ENCODE measurements at places on chromosomes 11 and 22.

- DNase-seq = no peak
These were observed 10.3 kb downstream of the TOP3B start for GRCh38 chr22:21972293-21972779.

DNA sequence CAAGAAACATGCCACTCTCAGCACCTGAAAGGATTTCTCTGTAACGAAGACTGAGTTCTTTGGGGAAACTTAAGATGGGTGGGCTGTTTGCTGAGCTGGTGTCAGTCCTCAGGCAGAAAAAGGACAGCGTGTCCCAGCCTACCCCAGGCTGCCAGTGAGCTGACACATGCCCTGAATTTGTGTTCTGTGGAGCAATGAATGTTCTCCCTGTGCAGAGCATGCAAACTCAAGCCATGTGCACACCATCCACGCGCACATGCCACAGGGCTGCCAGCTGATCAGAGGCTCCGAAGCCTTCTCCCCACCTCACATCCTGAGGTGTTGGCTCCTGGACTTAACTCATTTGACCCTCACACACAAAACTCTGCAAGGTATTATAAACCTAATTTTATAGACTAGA lies 104.9 kb downstream of the KCNC1 start:
- DNase-seq = no peak

DNA sequence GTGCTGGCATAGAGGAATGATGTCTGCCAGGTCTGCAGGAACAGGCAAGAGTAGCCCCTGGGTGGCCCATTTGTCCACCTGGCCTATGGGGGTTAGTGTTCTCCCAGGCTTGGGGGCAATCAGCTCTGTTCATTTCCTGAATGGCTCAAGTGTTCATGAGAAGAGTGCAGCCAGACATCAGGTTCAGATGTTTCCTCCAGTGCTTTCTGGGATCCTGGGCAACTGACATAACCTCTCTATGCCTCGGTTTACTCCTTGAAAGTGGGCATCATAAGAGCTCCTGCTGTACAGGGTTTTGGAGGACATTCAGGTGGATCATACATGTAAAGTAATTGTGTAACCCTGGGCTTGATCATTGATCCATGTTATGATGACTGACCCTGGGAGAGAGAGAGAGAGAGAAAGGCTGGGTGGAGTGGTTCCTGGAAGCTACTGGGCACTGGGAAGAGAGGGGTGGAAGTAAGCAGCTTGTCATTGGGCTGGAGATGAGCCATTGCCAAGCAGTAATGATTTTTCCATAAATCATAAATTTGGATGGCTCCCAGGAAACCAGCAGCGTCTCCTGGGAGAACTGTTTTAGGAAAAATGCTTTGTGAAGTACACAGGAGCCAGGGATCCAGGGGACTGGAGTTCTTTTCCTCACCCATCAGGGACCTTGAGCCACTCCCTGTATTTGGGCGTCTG lies 30.2 kb upstream of the ACCSL start:
- DNase-seq = no peak

DNA sequence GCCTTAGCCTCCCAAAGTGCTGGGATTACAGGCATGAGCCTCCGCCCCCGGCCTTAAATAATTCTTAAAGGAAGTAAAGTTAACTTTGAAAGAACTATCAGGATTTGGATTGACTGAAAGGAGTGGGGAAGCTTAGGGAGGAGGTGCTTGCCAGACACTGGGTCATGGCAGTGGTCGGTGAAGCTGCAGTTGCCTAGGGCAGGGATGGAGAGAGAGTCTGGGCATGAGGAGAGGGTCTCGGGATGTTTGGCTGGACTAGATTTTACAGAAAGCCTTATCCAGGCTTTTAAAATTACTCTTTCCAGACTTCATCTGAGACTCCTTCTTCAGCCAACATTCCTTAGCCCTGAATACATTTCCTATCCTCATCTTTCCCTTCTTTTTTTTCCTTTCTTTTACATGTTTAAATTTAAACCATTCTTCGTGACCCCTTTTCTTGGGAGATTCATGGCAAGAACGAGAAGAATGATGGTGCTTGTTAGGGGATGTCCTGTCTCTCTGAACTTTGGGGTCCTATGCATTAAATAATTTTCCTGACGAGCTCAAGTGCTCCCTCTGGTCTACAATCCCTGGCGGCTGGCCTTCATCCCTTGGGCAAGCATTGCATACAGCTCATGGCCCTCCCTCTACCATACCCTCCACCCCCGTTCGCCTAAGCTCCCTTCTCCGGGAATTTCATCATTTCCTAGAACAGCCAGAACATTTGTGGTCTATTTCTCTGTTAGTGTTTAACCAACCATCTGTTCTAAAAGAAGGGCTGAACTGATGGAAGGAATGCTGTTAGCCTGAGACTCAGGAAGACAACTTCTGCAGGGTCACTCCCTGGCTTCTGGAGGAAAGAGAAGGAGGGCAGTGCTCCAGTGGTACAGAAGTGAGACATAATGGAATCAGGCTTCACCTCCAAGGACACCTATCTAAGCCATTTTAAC lies at the start of gene NNMT:
Gene NNMT, plus strand, starts transcription at position 724 of the 929 bp plus-strand sequence. Its CDS starts 158 bp downstream, at position 882.
- no peak for DNase-seq

DNA sequence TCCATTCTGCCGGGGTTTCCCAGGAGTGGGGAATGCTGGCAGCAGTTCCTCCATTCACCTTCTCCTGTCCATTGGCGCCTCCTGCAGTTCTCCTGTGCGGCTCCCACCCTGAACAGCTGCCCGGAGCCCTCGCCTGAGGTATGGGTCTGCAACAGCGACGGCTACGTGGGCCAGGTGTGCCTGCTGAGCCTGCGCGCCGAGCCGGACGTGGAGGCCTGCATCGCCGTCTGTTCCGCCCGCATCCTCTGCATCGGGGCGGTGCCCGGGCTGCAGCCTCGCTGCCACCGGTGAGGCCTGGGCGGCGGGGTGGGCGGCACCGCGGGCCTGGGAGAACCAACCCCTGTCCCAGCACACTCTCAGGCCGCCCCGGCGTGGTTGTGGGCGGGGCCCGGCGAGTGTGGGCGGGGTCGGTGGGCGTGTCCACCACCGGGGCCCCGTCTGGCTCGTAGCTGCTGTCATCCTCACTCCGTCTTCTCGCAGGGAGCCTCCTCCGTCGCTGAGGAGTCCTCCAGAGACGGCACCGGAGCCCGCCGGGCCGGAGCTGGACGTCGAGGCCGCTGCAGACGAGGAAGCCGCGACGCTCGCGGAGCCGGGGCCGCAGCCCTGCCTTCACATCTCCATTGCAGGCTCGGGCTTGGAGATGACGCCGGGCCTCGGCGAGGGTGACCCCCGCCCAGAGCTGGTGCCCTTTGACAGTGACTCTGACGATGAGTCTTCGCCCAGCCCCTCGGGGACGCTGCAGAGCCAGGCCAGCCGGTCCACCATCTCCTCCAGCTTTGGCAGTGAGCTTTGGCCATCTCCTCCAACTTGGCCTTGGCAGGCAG lies 14.0 kb upstream of the RELT start:
- no peak for DNase-seq

- DNase-seq = no peak
These were observed 288.8 kb downstream of the CASP12 start for GRCh38 chr11:104609311-104610085.

DNA sequence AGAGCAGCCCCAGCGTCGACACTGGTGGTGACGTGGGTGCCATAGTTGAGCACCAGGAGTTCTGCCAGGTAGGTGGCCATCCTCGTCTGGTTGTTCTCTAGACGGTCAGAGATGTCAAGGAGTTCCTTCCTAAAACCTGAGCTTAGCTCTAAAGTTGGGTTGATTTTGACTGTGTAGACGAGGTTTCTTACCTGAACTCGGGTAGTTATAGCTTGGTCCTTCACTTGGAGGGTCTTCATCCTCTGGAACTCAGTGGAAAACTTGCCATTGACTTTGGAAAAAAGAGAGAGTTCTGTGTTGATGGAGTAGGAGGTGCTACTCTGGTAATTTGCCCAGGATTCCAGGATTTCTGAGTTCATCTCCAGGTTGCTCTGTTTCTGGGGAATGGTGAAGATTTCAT lies 505 bp downstream of the MPEG1 start:
- no peak for DNase-seq

DNA sequence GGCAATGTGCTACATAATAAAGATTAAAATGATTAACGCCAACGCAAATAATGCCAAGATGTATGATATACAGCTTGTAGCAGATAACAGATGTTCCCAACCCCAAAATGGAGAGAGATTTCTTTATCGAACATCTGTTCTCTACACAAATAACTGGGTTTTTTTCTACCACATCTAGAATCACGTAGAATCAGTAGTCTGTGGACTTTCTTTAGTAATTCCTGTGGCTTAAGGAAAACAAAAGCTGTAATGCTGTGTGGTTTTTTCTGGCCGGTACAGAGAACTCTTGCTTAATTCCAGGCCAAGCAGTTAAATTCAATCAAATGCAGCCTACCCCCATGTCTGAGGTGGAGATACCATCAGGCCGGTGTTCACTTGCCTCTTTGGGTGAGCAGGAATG lies 303.4 kb downstream of the FAT3 start:
- DNase-seq = no peak

DNA sequence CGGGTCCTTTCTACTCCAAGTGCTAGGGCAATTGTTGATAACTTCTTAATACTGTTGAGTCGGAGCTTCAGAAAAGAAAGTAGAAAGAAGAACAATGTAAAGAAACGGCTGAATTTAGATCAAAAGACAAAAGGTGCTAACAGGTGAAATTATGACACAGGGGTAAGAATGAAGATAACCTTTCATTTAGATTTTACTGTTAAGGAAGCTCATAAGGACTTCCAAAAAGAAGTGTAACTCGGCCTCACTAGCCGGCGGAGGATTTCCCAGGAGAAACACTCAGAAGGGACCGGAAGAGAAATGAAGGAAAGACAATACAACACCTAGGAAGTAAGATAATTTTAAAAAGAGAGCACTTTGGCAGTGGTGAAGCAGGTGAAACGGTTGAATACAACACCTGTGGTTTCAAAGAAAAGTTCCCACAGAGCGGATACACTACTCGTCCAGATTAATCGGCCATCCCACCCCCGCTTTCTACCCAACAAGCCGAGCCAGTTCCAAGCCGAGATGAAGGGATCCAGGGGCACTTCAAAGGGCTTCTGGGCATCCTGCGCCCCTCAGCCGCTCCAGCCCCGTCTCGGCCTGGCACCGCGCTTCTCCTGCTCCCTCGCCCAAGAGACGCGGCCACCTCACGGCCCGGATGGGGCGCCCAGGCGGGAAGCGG lies 737 bp downstream of the PPP2R1B start:
- DNase-seq = no peak

DNA sequence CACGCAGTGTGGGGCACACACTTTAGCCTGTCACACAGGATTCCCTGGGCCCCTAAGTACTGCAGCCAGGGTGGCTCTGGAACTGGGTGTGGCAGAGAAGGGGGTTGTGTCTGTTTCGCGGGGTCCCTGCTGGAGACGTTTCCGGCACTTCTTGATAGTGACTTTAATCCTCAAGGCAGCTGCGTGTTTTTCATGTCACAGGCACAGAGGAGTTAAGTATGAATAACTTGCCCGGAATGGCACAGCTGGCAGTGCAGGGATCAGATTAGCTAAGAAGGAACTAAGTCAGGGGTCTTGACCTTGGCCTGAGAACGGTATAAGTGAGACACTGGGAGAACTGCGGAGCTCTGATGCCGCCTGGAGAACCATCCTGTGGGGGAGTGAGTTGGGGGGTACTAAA lies 7.5 kb upstream of the KRTAP5-7 start:
- no peak for DNase-seq

GRCh38 chr11:28981381-28981780 lies 873.2 kb downstream of the METTL15 start:
- no peak for DNase-seq

GRCh38 chr11:63829823-63830489 lies 9.0 kb upstream of the MARK2 start:
- DNase-seq = no peak

DNA sequence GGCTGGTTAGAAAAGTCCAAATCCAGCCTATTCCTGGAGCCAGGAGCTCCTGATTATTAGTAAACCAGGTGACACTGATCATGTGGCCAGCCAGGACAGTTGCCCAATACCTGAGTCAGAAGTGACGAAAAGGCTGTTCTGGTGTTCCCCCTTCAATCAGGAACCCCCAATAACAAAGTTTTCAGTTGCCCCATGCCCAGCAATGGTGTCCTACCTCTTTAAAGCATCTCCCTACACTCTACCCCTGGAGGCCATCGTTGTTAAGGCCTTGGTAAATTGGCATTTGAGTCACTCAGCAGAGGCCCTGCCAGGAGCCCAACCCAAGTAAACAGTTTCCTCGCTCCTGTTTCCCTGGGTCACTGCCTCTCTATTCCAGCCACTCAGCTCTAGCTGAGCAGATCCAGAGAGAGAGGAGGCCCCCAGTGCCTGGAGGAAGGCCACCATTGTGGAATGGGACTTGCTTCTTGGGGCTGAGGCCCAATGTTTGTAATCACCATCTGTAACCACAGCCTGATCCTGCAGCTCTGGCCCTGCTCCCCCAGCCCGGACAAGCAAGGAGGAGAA lies 25.0 kb downstream of the ARHGAP1 start:
- DNase-seq = peak; percentile 76

DNA sequence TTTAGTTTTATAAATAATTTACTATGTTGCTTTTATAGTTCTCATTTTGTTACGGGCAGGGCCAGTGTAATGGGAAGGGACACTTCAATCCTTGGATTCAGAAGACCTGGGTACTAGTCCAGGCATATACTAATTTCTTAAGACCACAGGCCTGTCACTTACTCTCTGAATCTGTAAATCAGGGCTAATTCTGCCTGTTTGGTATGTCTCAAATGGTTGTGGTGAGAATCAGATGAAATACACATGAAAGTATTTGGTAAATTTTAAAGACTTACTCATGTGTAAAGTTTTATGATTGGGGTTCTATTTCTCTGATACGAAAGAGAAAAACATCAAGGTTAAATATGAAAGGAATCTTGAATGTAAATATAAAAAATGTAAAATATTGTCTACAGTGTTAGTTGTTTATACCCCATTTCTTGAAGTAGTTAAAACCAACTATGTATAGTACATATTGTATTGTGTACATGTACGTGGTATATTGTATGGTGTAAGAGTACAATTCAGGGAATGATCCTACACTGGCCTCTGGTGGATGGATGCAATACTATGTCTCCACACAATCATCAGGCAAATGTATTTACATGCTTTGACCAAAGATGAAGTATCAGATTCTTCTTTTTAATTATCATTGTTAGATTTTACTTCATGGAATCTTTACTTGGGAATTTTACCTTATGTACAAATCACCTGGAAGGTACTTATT lies 24.5 kb upstream of the RAG2 start:
- no peak for DNase-seq

GRCh38 chr22:44459551-44459950 lies 38.5 kb downstream of the RTL6 start:
- no peak for DNase-seq

DNA sequence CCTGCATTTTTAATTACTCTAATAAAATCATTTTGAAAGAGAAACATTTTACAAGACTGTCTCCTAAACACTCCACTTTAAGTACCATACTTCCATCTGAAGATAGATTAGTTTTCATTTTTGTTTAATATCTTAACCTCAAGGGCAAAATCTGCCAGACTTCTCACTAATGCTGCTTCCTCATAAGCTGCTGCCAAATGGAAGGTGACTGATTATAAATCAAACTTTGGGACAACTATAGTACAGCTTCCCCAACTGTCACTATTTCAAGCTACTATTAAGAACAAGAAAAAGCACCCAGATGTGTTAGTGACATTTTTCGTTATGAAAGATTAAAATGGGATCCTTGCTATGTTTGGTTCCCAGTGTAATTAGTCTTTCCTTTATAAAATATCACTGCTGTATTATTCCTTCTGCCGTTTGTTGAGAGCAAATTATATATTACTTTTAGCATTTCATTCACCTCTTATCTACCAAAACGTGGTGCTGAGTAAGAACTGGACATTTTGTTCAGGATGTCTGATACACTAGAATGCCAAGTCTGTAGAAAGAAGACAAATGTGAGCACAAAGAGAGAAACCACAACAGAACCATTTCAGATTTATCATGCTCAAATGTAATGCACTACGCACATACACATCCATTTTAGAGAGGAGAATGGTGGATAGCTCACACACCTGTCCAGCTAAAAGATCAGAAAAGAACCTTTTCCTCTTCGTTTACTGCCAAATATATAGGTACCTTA lies 312.2 kb upstream of the C11orf87 start:
- no peak for DNase-seq

Measured in hypothalamus (tissue), 51 donors.